ENCODE measurements at places on chromosomes 3 and 15.
A peak's percentile ranks its signal among the peaks of the same experiment; 100 is the strongest.

GRCh38 chr3:18740631-18741583, 315.8 kb upstream of the SATB1 start:
- peak; percentile 56 for DNase-seq

- no peak for DNase-seq
Observed at GRCh38 chr15:43347114-43347513, 16.7 kb upstream of the LCMT2 start.

DNA sequence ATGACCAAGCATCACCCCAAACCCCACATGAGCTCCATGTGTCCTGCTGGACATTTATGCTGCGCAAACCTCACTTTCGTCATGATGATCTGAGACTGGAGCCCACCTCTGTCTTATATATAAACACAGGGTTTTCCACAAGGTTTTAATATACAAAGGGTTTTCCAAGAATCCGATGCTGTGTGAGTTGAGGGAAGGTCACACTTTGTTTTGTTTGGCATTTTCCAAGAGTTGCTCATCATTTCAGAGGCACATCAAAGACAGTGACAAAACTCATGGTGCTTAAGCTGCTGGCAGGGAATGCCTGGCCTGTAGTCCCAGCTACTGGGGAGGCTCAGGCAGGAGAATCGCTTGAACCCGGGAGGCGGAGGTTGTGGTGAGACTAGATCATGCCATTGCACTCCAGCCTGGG, 20.0 kb downstream of the EFCC1 start:
- DNase-seq = no peak

DNA sequence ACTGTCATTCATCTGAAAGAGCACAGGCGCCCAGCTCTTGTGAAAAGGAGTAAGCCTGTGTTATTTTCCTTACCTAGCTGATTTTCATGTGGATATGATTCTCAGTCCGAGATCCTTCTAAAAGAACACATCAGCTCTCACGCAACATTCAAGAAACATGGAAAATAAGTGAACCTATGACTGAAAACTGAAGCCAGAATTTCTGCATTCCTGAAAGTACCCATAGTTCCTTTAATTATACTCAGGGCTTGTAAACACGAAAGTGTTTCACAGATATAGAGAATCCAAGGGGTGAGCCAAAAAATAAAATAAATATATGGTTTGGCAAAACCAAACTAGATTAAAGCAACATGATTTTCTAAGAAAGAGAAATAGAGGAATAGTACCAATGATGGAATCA, 100.8 kb upstream of the CHMP2B start:
- no peak for DNase-seq

GRCh38 chr15:98333251-98333650, 315.1 kb upstream of the IGF1R start:
- no peak for DNase-seq

- no peak for DNase-seq
Observed at GRCh38 chr3:181717549-181718171, 5.9 kb downstream of the SOX2 start.

DNA sequence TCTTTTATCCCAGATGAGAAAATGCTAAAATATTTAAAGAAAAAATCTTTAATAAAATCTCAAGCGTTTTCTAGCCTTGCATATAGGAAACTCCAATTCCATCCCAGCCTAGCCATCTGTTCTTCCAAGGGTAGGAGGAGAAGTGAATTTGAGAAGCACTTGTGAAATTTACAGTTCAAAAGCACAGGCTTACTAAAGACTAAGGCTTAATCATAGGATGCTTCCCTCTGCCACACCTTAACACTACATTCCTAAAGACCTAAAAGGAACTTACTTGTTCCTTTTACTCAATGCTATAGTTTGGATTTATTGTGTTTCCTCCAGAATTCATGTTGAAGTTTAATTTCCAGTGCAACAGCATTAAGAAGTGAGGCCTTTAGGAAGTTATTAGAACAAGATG, 764.8 kb upstream of the CADM2 start:
- DNase-seq = no peak

DNA sequence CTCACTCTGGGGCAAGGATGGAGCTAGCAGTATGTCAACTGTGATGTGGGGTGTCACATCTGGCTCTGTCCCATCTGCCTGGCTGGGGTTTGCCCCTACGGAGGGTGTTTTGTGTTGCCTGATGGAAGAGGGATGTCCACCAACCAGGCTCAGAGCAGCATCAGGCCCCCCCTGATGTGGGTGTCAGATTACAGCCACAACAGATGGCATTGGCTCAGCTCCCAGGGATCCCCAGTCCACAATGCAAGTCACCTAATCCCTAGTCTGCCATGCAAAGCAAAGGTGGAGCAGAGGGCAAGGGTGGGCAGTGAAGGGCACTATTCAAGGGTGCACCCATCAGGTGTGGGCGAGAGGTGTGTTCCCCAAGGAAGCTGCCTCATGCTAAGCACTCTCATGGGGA, 48.9 kb upstream of the AMOTL2 start:
- no peak for DNase-seq

DNA sequence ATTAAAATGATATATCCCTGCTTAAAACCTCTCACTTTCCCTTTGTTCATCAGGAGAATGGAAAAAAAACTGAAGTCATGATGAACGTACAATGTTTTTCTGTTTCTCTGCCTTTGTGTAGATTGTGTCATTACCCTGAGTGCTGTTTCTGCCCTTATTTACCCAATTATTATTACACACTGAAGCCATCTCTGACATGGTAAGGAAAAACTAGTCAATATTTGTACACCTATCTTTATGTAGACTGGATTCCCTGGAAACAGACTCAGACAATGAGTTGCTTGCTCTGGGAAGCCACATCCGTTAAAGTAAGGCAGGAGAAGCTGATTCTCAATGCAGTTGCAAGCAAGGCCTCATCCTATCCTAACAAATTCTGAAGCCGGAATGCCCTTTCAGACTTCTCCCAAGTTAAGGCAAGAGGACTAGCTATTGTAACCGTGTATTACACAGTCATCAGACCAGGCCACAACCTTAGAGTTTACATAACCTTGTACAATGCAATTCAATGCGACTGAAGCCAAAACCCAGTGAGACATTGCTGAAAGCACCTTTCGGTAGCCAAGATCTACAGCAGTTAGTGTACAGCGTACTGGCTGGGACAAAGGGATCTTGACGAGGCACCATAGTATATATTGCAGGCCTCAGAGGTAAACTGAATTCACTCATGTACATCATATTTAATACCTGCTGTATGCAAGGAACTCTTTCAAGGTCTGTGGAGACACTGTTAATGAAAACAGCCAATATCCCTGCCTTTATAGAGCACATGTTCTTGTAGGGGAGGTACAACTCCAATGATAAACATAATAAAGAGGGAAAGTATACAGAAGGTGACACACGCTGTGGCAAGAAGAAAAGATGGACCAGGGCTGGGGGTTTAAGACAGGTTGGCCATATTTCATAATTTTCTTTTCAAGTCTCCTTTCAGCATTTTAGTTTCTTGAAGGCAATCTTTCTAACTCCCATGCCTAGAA, 1040.8 kb upstream of the SEMA6D start:
- no peak for DNase-seq

DNA sequence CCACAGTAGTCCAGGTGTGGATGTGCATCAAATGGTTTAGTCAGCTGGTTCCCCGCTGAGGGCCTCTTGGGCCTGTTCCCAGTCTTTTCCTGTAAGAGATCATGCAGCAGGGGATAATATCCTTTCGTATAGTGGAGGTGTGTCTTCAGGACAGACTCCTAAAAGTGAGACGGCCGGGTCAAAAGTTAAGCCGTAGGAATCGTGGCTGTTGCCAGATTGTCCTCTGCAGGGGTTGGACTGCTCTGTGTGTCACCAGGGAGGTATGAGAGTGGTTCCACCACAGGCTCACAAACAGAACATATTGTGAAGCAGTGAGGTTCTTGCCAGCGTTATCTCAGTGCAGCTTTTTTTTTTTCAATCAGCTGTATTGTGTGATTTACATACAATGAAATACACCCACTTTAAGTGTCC, 95.0 kb downstream of the VGLL4 start:
- no peak for DNase-seq

- no peak for DNase-seq
Observed at GRCh38 chr3:21944251-21944650, 193.2 kb upstream of the ZNF385D start.

GRCh38 chr15:39283531-39283930, 297.3 kb upstream of the THBS1 start:
- DNase-seq = no peak

DNA sequence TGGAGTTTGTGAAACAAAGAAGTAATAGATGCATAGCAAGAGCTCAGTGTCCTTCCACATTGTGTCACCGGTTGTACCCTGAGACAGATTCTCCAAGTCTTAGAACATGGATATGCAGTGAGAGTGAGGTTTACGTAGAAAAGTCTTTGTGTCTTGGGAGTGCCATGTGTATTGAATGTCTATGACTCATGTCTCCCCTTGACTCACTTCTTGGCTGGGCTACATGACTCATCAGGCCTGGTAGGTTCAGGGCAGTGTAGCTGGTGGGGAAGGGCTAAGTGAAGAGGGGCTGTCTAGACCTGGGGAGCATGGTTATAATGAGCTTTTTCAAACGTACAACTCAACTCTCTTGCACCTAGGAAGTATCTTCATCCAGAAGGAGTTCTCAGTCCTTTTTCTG, 167.4 kb downstream of the GAP43 start:
- peak; percentile 30 for DNase-seq

DNA sequence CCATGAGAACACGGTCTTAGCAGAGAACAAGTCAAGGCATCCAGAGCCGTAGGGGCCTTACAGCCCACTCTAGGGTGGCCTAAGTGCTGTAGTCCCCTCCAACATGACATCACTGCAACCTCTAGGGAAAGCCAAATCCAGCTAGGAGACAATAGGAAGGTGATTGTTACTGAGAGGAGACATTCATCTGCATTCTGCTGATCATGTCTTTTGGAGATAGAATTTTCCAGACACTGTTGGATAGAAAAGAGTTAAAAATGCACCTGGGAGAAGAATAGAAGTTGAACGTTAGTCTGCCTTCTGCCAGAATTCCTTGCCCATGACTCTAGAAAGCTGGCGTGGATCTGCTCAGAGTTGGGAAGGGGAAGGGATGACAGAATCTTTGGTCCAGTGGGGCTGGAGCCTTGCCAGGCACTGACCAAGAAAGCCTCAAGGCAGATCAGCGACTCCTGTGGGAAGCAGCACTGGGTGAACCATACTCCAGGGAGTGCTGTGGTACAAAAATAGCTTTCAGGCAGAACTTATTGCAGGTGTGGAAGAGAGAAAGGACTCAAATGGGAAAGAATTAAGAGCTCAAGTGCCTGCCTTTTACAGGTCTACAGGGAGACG, 44.8 kb upstream of the RAF1 start:
- no peak for DNase-seq

DNA sequence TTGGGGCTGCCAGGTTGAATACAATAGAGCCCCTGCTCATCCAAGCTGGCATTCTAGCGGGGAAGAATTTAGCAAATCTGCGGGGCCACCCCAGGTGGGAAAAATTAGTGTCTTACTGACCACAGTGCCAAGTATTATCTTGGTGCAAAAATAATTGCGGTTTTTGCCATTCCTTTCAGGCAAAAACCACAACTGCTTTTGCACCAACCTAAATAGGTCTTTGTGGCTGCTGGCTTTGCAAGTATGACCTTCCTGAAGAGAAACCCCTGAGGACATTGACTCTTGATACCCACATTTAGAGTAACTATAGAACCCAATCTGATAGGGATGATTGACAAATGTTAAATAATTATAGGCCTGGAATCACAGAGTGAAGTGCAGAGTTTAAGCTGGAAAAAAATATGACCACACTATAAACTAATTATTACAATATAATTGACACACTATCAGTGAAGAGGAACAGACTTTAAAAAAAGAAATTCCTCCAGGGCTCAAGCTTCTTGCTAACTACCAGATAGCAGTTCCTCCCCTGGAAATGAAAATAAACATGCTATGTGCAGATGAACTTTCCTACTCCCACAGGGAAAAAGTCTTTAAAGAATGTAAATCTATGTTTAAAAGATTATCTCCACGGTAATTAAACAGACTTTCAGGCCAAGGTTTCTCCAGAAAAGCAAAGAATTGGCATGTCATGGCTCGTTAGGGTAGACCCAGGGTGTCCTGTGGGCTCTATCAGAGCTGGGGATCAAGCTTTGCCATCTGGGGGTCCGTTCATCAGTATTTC, 34.4 kb downstream of the CA12 start:
- DNase-seq = no peak

GRCh38 chr15:35867356-35867755, 321.4 kb upstream of the DPH6 start:
- no peak for DNase-seq

- DNase-seq = peak; percentile 51
Observed at GRCh38 chr3:45929042-45929679, 14.1 kb upstream of the CXCR6 start.

- no peak for DNase-seq
Observed at GRCh38 chr3:149363053-149363452, 14.4 kb downstream of the TM4SF1 start.

DNA sequence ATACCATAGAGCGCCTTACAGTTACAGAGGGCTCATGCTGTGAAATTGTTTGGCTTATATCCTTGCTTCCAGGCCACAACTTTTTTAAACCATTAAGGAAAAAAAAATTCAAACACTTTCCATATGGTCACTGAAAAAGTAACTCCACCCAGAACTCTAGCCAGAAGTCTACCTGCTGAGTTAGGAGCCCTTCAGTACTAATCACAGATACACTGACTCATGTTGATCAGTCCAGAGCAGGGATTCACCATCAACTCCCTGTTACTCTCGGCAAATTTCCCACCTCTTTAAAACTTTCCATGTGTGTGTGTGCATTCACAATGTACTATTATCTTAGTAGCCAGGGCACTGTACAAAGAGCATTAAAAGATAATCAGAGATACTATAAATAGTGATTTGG, 372.8 kb downstream of the MAGI1 start:
- DNase-seq = no peak

GRCh38 chr3:102024270-102024904, 175.1 kb downstream of the NFKBIZ start:
- DNase-seq = no peak

GRCh38 chr15:89669941-89670340, 9.2 kb downstream of the PLIN1 start:
- no peak for DNase-seq

DNA sequence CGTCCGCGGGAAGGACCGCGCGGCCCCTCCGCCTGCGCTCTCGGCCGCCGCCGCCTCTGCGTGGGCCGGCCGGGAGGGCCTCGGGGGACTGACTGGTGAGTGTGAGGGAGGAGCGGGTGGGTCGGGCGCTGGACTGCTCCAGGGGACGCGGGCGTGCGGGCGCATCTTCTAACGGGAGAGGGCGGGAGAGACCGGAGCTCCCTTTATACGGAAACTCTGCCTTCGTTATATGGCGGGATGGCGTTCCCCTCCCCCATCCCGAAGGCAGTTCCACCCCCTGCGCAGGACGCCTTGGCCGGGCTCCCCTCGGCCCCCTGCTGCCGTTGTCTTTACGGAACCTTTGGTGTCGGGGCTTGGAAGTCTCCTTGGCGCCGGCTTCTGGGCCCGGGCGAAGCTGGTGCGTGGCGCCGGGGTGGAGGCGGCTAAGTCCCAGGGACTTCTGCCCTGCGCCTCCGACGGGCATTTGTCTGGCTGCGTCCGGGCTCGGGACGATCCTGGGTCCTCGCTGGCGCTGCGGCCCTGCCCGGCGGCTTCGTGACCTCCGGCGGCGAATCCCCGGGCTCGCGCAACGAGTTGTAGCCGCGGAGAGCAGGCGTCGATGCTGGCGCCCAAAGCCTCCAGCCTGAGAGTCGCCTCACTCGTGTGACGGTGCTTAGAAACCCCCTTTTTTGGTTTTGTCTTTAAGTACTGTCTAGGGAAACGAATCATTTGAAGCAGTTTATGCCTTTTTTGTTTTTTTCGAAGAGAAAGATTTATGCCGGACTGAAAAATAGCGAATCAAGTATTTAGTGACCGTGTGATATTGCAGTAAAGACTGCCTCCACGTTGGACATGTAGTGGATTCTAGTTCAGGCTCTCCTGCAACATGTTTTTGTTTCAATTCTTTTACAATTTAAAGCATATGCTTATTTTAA, 623 bp downstream of the ZNF639 start:
- DNase-seq = peak; percentile 42

GRCh38 chr3:6994081-6994668, 133.3 kb downstream of the GRM7 start:
- DNase-seq = no peak

All from effector CD4-positive, alpha-beta T cell (primary cell).